ENCODE measurements at places on chromosomes 4 and X.

DNA sequence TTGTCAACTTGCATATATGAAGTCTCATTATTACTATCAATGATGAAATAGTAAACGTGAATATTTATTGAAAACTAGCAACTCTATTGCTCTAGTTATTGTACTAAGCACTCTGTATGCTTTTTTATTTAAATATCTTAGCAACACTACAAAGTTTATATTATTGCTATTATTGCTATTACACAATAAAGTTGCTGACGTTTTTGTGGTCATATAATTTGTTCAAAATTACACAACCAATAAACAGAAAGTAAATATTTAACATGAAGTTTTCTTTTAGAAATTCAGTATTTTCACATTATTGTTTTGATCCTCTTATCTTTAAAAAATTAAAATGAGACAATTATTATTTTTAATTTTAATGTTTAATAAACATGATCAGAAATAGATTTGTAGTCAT, 1521.1 kb upstream of the PCDH7 start:
- no peak for DNase-seq

GRCh38 chr4:10554121-10554520, 96.9 kb upstream of the ZNF518B start:
- DNase-seq: no peak

DNA sequence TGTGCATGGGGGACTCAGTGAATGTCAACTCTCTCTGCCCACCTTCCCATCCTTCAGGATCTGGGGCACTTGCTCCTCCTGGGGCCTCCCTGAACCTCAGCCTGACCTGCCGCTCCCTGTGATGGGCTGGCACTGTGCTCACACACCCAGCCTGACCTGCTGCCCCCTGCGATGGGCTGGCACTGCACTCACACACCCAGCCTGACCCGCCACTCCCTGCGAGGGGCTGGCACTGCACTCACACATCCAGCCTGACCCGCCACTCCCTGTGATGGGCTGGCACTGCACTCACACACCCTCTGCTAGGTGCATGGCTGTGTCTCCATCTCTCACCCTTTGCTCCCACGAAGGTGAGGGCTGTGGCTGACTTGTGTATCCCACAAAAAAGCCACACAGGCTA, 103.4 kb downstream of the ABLIM2 start:
- DNase-seq: no peak

DNA sequence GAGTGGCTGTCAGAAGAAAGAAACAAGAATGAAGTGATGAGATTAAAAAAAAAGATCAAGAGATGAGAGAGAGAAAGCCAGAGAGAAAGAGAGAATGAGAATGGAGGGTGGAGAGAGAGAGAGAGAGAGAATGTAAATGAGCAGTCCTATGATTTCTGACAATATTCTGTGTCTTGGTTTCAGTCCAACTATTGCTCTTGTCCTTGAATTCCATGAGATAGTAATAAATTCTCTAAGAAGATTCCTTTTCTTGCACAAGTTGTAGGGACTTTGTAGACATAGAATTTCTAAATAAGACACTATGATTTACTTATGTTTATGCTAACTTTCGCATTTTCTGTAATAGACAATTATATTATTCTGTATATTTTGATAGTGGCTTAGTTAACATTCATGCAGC, 149.6 kb upstream of the CTSO start:
- DNase-seq: no peak

GRCh38 chrX:154350429-154351182, 23.8 kb downstream of the FLNA start:
- no peak for DNase-seq

GRCh38 chrX:154019061-154019621, 561 bp downstream of the IRAK1 start:
- no peak for DNase-seq

DNA sequence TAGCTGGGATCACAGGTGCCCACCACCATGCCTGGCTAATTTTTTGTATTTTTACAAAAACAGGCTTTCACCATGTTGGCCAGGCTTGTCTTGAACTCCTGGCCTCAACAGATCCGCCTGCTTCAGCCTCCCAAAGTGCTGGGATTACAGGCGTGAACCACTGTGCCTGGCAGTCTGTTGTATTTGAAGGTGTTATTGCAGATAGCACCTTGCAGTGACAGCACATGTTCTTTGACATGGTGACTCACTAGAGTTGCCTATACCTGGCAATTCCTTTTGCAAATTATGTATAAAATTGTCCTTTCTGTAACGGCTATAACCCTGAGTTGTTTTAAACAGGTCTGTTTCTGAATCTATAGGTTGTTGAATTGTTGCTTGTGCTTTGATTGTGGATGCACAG, 7.9 kb downstream of the OGT start:
- DNase-seq: no peak

DNA sequence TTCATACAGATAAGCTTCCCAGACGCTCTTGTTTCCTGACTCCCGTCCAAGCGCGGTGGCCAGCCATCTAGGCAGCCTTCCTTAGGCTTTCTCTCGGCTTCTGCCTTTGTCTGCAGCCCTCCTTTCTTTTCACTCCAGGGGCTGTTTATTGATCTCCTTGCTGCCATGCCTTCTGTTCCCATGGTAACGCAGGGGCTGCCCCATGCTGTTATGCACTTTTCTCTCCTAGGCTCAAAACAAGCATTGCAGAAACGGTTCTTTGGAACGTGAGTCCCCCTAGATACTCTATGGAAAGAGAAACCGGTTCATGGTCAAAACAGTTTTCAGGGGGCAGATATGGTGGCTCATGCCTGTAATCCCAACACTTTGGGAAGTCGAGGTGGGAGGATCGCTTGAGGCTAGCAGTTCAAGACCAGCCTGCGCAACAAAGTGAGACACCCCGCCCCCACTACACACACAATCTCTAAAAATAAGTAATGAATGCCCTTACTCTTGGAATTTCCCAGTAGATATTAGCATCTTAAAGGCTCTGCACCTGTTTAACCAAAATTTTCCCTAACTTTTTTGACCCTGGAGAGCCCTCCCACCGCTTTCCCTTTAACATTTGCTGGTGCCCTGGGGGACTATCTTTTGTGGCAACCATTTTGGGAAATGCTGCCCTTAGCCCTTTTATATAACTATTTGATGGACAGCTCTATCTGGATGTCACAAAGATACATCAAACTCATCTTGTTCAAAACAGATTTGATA, 53.9 kb upstream of the ZNF157 start:
- no peak for DNase-seq

GRCh38 chr4:81314196-81314896, 99.3 kb upstream of the PRKG2 start:
- DNase-seq: no peak

DNA sequence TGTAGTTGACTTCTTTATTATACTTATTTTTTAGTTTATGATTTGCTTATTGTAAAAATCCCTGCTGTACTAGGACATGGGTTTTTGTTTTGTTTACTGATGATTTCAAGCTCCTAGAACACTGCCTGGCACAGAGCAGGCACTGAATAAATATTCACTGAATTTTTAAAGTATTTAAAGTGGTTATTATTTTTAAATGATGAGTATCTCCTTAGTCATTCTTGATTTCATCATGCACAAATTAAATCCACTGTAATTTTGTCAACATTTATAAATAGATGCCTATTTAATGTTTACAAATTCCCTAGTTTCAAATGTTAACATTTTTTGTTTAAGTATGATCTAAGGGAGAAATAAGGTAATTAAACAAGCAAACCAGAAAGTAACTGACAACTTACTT, 367.9 kb upstream of the SLIT2 start:
- no peak for DNase-seq

GRCh38 chr4:120052856-120053255, 13.8 kb downstream of the MAD2L1 start:
- DNase-seq: no peak

DNA sequence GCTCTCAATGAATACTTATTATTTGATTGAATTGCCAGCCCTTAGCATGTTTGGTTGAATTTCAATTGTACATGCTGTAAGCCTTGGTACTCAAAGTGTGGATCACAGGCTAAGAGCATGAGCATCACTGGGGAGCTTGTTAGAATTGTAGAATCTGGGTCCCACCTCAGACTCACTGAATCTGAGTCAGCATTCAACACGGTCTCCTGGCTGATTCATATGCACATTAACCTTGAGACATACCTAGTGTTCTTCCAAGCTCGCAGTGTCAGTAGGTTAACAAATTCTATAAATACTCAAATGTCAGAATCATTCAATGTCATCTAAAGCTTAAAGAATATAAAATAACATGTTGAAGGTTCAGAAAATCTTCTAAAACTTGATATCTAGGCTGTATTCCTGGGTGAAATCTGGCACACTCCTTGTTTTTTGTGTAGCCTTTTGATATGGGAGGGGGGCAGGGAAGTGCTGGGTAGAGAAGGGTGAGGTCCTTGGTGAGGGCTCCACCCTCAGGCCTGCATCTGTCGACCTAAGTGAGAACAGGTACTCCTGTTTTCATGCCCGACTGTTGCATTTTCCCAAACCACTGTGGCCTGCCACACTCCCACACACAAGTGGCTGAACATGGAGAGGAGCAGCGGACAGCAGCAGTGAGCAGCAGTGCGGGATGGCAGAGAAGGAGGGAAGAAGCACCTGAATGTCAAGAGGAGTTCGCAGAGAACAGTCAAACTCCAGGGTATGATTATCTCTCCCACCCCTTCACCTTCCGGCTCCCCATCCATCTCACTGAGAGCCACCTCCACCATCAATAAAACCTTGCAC, 529.6 kb upstream of the IGFBP7 start:
- DNase-seq: no peak

DNA sequence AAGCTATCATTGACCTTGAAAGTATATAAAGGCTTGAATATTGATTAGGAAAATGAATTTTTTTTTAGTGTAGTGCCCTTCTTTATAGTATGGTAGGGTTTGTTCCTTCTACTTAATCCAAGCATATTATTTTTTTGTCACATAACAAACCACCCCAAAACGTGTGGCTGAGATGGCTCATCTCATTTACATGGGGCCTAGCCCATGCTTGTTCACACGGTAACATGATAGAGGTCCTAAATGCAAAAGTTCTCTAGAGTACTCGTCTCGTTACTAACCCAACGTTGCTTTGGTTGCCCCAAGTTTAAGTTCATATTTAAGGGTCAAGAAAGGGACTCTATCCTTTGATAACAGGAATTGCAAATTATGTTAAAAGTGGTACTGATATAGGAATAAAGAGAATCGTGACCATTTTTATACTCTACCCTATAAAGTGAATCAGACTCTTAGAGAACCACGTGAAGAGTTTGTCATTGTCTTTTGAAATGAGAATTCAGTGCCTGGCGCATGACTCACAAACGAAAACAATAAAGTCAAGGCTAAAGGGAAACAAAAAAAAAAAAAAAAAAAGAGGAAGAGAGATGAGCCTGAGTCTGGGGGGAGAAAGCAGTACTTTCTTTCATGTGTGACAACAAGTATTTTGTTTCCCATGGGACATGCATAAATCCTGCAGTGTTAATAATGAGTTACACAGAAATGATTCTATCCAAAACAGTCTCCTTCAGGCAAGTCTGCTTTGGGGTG, 402.8 kb upstream of the NWD2 start:
- DNase-seq: no peak

DNA sequence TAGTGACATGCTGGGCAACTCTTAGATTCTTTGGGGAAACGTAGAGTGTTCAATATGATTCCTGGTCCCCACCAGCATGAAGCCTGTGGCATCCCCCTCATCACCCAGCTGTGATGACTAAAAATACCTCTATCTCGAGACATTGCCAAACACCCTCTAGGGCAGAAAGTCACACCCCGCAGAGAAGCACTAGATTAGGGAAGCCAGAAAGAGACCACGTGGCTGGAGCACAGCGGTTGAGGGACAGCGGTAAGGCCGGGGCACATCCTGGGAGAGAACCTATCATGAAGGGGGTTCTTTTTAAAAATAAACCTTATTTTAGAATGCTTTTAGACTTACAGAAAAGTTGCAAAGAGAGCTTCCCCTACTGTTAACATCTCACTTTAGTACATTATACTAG, 11.0 kb downstream of the FAT1 start:
- DNase-seq: no peak

DNA sequence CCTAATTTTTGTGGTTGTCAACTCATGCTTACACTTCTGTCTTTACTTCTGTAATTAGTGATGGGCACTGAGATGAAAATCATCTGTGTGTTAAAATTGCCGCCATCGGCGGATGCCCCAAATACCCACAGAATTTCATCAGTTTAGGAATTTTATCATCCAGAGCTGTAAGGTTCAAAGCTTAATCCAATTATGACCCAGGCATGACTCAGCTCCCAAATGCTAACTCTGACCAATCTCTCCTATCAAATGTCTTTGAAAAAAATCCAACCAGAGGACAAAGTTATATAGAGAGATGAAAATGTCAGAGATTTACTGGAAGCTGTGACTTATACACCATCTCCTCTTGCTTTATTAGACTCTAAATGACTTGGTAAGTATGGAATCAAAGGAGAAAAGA, 1048.7 kb upstream of the PRKX start:
- DNase-seq: no peak

GRCh38 chr4:118307643-118308042, 45.2 kb downstream of the PRSS12 start:
- DNase-seq: no peak

DNA sequence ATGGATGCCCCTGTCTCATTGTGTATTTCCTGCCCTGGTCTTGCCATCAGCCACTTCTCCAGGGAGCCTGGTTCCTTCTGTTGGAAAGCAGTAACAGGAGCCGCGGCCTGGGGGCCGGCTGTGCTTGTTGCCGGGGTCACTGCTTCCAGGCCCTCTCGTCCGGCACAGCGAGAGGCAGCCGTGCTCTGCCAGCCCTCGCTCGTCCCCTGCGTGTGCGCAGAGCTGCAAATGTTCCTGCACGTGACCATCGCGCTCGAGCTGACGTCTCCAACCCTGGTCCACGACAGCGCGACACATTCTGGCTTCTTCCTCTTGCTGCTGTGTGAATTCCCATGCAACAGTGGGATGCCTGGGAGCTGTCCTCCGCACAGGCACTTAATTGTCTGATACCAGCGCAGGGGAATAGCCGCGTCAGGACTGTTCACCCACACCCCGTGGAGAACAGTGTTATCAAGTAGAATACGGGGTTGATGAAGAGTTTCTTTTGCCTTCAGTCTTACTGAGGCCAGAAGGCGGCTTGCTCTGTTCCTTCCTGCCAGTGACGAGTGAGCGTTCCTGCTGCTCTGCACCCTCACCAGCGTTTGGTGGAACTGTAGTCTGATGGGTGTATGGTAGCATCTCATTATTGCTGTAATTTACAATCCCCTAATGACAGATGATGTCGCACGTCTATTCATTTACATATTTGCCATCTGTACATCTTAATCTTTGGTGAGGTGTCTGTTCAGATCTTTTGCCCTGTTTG, 12.3 kb downstream of the PDE6B start:
- DNase-seq: no peak

DNA sequence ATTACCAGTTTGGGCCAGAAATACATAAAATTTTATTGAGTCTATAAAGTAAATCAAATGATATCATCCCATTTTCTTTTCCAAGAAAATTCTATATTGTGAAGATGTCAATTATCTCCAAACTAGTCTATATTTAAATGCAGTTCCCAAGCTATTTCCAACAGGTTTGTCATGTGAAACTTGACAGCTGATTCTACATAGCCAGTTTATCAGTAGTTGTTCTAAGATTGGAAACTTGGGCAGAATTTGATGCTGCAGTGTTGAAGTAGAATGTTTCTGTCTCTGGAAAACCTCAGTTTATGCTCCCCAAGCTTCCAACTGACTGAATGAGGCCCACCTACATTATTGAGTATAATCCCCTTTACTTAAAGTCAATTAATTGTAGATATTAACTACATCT, 994.1 kb downstream of the PCDH7 start:
- DNase-seq: no peak

GRCh38 chr4:100422894-100423293, 94.9 kb downstream of the EMCN start:
- DNase-seq: no peak
